ENCODE measurements at places on chromosomes 16 and 17.
A peak's percentile ranks its signal among the peaks of the same experiment; 100 is the strongest.

- peak; percentile 82 for DNase-seq
Observed at GRCh38 chr16:10180771-10181163, 1.5 kb downstream of the GRIN2A start.

DNA sequence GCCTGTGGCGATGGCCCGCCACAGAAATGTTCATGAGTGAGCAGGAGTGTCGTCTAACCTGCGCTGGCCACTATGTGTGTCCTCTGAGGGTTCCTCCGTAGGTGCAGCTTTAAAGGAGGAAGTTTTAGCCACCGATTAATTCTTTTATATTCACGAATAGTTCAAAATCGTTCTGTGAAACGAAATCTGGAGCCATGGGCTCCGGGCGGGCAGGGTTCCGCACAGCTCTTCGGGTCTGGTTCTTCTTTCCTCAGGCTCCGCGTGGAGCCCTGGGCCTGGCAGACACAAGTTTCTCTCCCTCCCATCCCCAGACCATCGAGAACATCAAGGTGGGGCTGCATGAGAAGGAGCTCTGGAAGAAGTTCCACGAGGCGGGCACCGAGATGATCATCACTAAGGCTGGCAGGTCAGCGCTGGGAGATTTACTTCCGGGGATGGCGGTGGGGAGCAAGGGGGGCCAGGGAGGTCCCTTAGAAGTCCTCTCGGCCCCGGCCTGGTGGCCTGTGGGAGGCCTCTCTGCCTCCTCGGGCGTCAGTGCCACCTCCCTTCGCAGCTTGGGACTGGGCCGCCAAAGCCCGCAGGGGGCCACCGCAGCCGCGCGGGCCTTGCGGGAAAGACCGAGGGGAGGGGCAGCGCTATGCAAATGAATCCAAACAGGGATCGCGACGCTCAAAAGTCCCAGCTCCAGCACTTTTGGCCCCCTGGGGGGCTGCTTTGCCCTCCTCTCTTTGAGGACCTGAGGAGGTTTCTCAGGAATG, 5.2 kb downstream of the TBX4 start:
- no peak for DNase-seq

GRCh38 chr16:84889066-84889465, 69.3 kb downstream of the CRISPLD2 start:
- no peak for DNase-seq

GRCh38 chr17:17104494-17104893, 62.2 kb downstream of the MPRIP start:
- DNase-seq = no peak

GRCh38 chr16:71896764-71897368, 1.5 kb downstream of the IST1 start:
- no peak for DNase-seq

DNA sequence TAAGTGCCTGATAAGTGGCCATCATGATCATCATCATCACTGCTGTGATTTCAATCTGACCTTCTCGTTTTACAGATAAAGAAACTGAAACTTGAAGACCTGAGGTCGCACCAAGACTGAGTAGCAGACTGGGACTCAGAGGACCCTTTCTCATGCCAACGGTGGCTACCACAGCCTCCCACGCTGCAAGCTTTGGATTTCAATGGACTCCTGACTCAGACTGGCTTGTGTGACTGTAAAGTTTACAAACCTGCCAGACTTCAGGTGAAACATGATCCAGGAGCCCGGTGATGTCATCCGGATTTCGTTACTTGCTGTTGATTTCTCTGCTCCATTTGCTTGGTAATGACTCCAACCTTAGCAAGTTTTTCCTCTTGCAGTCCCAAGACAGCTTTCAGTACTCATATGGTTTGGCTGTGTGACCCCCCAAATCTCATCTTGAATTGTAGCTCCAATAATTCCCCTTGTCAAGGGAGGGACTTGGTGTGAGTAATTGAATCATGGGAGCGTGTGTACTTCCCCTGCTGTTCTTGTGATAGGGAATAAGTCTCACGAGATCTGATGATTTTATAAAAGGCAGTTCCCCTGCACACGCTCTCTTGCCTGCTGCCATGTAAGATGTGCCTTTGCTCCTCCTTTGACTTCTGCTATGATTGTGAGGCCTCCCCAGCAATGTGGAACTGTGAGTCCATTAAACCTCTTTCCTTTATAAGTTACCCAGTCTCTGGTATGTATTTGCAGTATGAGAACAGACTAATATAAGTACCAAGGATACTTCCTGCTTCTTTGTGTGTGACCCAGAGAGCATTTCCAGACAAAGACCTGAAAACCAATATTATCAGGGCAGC, 26.7 kb upstream of the IRX6 start:
- DNase-seq = no peak

DNA sequence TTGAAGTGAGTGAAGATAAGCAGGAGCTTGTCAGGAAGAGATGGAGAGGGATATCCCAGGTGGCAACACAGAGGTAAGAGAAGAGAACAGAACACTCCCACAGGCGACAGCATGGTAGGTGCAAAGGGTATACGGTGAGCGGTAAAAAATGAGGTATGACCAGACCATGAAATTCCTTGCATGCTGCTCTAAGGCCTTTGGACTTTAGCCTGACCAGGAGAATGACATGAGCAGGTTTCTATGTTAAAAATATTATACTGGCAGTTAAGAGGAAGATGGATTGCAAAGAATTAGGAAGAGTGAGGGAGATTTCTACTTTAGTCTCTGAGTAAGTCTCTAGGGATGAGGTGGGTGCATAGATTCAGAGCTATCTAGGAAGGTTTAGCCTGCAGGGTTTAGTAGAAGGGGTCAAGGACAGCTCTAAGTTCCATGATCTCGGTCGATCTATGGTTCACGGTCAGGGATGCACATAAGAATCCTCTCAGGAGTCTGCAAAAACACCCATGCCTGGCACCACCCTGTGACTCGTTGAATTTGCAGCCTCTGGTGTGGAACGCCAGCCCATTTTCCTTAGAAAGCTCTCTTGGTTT, 65.7 kb downstream of the HLF start:
- no peak for DNase-seq

GRCh38 chr17:70478902-70479301, 309.6 kb downstream of the KCNJ2 start:
- no peak for DNase-seq

GRCh38 chr17:51687887-51688286, 427.5 kb downstream of the UTP18 start:
- no peak for DNase-seq

DNA sequence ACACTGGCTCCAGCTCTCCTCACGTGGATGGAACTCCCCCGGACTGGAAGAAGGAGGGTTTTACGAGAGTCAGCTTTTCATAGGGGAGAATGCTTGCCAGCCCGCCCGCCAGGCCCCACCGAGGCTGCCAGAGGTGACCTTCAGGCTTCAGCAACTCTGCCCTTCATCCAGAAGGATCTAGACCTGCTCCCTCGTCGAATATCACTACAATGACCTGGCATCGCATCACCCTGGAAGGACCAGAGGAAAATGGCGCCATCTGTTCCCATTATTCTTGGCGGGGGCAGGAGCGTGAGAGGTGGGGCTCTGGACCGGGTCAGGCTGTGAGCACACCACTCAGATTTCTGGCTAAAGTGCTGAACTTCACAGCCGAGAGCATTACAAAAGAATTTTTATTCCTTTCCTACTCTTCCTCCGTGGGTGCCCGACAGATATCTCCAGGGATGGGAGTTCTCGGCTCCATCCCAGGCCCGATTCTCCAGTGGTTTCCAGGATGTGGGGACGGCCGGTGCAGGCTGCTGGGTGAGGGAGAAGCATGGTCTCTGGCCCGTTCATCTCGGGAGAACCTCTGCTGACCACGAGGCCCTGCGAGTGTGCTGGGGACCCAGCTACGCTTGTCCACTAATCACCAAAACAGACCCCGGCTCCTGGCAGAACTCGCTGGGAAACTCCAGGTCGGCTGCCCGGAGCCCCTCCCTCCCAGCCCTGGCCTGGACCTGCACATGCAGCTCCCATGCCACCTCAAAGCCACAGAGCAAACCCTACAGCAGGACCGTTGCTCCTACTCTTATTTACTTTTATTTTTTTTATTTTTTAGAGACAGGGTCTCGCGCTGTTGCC, 36.8 kb upstream of the ZNF469 start:
- DNase-seq = no peak

DNA sequence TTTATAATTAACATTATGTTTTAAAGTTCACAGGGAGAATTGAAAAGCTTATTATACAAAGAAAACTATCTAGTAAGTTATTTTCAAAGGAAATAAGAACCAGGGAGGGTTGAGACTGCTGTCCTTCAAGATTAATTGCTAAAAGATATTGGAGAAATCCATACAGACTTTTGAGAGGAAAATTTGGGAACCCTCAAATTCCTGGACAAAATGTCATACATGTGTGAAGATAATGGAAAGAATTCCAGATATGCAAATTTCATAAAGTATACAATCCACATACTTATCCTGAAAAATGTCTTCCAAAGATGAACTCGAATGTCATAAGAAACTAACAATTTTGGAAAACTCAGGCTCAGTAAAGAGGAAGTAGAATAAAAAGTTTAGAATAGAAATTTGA, 213.8 kb downstream of the HS3ST3A1 start:
- no peak for DNase-seq

GRCh38 chr16:84751947-84752346, 52.1 kb downstream of the USP10 start:
- DNase-seq = no peak

DNA sequence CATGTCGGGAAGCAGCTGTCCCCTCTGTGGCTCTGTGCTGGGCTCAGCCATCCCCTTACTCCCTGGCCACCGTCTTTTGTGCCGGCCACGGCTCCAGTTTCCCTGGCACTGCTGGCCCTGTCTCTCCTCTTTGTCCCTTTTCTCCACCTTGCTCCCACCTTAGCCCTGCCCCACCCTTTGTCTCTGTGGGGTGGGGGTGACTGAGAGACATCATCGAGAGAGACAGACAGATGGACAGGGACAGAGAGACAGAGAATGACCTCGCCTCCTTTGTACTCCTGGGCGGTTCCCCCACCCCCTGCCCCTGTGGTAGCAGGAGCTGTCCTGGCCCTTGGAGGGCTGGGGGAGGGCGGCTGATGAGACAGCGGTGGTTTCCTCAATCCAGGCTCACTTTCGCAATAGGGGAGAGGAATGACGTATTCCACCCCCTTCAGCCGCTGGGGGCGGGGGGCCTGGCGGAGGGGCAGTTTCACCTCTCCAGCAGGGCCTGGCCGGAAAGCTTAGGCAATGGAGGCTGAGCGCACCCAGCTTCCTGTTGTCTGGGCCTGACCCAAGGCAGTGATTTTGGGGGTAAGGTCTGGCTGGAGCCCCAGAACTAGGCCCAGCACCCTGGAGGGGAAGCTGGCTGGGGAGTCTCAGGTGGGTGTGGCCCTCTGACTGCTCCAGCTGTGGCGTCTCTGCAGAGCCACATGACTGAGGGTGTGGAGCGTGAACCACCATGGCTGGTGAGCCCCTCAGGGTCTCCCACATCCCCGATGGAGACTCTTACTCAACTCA, 7.3 kb downstream of the FMNL1 start:
- no peak for DNase-seq

- no peak for DNase-seq
Observed at GRCh38 chr17:78718575-78719208, 63.4 kb downstream of the CYTH1 start.

GRCh38 chr17:32833076-32833475, 43.8 kb downstream of the MYO1D start:
- no peak for DNase-seq

DNA sequence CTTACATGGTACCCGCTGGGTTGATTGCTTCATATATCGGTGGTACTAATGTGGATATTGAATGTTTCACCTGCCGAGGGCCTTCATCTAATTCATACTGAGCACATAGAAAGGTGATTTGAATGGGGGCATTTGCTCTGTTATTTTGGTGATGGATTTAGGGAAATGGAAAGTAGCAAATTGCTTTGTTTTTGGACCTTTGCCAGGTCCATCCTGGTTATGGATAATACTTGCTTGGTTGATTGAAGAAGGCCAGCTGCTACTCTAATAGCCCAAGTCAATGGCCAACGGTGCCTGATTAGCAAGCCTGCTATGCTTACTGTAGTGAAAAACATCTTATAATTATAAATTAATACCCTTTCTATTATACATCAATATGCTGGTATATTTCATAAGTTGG, 253.6 kb downstream of the CDH13 start:
- peak; percentile 49 for DNase-seq

DNA sequence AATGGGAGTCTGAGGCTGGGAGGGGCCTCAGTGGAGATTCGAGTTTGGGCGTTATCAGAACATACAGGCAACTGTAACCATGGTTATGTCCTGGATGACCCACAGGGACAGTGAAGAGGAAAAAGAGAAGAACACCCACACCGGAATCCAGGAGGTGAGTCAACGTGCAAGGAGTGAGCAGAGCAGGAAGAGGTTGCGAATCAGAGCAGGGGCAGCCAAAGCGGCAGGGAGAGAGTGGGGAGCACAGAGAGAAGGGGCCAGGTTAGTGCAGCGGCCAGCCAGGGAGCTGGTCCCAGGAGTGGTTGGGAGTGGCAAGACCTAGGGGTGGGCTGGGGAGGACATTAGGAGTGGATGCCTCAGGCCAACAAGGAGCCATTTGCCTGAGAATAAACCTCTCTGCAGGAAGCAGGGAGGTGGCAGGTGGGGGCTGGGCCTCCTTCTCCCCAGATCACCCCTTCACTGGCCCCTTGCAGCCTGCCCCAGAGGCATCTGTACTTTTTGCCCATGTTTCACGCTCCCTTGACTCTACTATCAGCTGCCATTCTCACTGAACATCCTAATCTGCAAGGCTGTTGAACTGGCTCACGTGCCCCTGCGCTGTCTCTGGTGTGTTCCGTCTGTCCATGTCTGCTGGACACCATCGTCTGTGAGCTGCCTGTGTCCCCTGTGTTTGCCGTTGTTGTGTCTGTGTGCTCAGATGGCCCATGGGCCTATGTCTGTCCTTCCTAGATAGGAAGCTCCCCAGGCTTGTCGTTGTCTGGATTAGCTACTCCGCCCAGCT, 5.1 kb downstream of the KRT13 start:
- no peak for DNase-seq

- no peak for DNase-seq
Observed at GRCh38 chr17:59825533-59826322, 67.0 kb downstream of the TUBD1 start.

DNA sequence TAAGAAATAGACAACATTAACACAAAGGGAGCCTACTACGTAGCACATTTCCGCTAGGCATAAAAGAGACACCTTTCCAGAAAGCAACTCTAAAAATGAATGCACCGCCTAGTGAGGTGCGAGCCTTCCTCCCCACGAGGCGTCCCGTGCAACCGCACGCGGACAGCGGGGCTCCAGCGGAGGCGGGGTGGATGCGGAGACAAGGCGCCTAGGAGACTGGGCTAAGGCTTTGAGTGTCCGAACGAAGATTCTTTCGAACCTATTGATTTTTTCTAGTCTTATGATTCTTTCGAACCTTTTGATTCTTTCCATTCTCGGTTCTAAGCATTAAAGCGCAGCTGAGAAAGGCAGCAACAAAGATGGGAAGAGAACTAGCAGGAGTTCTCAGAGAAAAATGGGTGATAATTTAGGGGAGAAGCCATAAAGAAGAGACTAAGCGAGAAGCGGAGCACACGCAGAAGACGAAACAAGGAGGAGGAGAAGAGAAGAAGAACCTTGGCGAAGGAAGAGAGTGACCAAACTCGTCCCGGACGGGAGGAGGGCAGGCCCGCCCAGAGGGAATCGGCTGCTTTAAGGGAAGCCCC, 394 bp upstream of the CPD start:
- DNase-seq = no peak
